ENCODE measurements at places on chromosomes 2 and 18. TPM values are rescaled to one million over a fixed set of nuclear protein-coding genes. Genes with fewer than 3 reads are reported as not detected.

GRCh38 chr18:44516450-44516849, 164.2 kb upstream of the SETBP1 start:
- no peaks in the 10 kb centered on the region for H3K36me3 ChIP-seq
- H3K27ac ChIP-seq, result no peak overlapping the region
- DNase-seq, result no peak
- no peak overlapping the region for H3K4me3 ChIP-seq

Gene LYPD1
- total RNA-seq, result not detected

Gene EFHD1
- total RNA-seq, result 25.9 TPM

GRCh38 chr18:29191263-29191662, 1014.3 kb upstream of the CDH2 start:
- H3K4me1 ChIP-seq, result no peaks in the 10 kb centered on the region
- DNase-seq, result no peak
- H3K36me3 ChIP-seq, result no peaks in the 10 kb centered on the region

Gene ABCG8
- total RNA-seq, result not detected

Gene TBR1
- total RNA-seq, result not detected

GRCh38 chr2:70517804-70518203, 35.8 kb downstream of the TGFA start:
- H3K27me3 ChIP-seq, result no peaks in the 10 kb centered on the region
- no peak for DNase-seq
- H3K27ac ChIP-seq, result no peak overlapping the region
- H3K4me1 ChIP-seq, result no peaks in the 10 kb centered on the region
- no peak overlapping the region for H3K4me3 ChIP-seq
- no peaks in the 10 kb centered on the region for H3K36me3 ChIP-seq

GRCh38 chr2:60463249-60463648, 90.2 kb downstream of the BCL11A start:
- no peaks in the 10 kb centered on the region for H3K27me3 ChIP-seq
- H3K27ac ChIP-seq, result no peak overlapping the region
- H3K4me1 ChIP-seq, result no peaks in the 10 kb centered on the region
- no peaks in the 10 kb centered on the region for H3K36me3 ChIP-seq

DNA sequence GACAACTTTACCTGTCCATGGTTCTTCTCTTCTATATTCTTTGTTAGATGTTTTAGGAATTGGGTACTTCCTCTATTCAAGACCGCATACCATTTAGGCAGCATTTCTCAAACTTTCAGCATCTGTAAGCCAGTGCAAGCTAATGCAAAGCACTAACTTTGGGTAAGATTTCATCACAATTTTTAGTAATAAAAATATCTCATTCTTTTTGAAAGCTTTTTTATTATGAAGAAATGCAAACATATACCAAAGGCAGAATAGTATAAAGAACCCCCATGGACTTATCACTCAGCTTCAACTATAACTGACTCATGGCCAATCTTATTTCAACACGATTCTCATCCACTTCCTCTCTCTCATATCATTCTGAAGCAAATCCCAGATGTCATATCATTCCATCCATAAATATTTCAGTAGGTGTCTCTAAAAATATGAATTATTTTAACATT, 32.9 kb downstream of the INO80C start:
- H3K27ac ChIP-seq, result no peak overlapping the region
- no peak overlapping the region for H3K4me3 ChIP-seq
- no peaks in the 10 kb centered on the region for H3K27me3 ChIP-seq
- no peak for DNase-seq

- H3K27me3 ChIP-seq, result no peaks in the 10 kb centered on the region
- H3K36me3 ChIP-seq, result no peaks in the 10 kb centered on the region
- H3K27ac ChIP-seq, result no peak overlapping the region
- H3K4me1 ChIP-seq, result no peaks in the 10 kb centered on the region
- no peak for DNase-seq
- H3K4me3 ChIP-seq, result no peak overlapping the region
These were observed 39.1 kb downstream of the SH3RF3 start for GRCh38 chr2:109168086-109168485.
